ENCODE measurements at places on chromosomes 4 and X. TPM values are rescaled to one million over a fixed set of nuclear protein-coding genes. Genes with fewer than 3 reads are reported as not detected.
A peak's percentile ranks its signal among the peaks of the same experiment; 100 is the strongest.

DNA sequence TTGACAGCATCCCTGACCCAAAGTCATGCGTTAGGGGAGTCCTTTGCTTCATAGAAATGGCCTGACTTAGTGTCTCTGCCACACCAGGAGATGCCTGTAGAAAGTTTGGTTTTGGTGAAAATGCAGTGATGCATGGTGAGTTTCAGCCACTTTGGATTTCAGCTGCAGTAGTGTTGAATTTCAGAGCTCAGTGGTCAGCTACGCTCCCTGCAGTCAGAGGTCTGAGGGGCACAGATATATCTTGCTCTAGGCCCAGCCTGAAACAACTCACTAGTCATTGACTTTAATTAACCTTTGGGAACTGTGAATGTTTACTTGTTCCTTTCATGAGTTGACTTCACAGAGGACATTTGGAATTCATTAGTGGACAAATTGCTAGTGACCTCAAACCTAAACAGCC is 17.5 kb downstream of the RBMX2 start:
- DNase-seq, result no peak

DNA sequence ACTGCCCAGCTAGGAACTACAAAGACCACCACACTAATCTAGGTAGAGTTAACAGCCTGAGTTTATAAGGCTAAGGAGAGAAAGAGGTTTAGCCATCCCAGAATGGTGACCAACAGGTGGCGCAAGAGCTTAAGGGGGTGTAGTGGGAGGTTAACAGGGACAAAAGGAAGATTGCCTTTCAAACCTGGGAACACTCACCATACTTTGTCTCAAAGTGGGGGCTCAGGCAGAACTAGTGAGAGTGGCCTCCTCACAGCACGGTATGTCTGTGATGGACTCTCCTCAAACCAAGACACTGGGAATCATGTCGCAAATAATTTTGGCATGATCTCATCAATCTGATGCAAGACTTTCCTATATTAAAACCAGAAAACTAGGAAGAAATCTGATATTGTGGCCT is 23.4 kb downstream of the CCNI start:
- DNase-seq, result peak; percentile 41

- DNase-seq, result no peak
These were observed 6.5 kb downstream of the FAM199X start for GRCh38 chrX:104172788-104173187.

GRCh38 chr4:82594456-82594855 is 32.7 kb upstream of the TMEM150C start:
- no peak for DNase-seq

DNA sequence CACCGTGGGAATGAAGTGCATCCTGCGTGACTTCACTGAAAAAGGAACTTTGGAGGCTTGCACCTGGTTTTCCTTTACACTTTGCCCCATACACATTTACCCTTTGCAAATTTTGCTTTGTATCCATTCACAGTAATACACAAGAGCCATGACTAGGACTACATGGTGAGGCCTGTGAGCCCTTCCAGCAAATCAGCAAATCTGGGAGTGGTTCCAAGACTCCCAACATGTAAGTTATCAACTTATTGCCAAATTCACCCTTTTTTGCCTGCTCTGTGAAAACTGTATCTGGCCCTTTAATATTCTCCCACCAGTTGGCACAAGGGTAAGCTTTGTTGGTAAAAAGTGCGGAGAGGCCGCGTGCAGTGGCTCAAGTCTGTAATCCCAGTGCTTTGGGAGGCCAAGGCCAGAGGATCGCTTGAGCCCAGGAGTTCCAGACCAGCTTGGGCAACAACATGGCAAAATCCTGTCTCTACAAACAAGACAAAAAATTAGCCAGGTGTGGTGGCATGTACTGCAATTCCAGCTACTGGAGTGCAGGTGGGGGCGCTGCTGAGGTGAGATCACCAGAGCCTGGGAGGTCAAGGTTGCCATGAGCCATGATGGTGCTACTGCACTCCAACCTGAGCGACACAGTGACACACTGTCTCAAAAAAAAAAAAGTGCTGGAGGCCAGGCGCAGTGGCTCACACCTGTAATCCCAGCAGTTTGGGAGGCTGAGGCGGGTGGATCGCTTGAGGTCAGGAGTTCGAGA is 5.0 kb downstream of the PRMT9 start:
- no peak for DNase-seq

The ANK2 gene
- 41.1 TPM for total RNA-seq

GRCh38 chr4:27018076-27018475 is 157.4 kb downstream of the STIM2 start:
- DNase-seq, result no peak

The FABP2 gene
- total RNA-seq, result not detected

The XAGE3 gene
- not detected for total RNA-seq

GRCh38 chrX:107730298-107730655 is 45.3 kb downstream of the TSC22D3 start:
- DNase-seq, result no peak

DNA sequence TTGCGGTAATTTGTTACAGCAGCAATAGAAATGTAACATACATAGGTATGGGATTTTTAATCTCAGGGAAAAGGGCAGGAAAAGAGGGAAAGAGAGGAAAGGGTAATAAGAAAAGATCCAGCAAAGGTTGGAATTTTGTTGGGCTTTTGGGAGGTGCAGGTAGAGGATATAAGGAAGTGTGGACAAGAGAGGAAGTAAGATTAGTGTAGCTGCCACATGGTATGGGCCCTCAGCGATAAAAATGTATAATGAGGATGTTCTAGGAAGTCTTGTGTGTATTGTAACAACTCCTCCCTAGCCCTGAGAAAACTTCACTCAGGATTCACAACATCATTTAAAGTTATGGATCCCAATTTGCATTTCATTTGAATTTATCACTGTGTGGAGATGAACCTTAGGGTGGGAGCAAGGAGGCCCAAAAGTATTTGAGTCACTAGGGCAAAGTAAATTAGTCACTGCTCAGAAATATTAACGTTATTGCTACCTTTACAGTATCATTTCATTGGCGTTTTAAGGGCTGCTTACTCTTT is 2.8 kb upstream of the IL21 start:
- no peak for DNase-seq

The IL21 gene
- not detected for total RNA-seq

The SSX4B gene
- total RNA-seq, result not detected

The PDGFRA gene
- 469 TPM for total RNA-seq

- no peak for DNase-seq
These were observed 38.4 kb upstream of the FAM9B start for GRCh38 chrX:9072281-9072680.

The TSPAN6 gene
- total RNA-seq, result 68.2 TPM

GRCh38 chr4:53520116-53520515 is 71.2 kb downstream of the LNX1 start:
- DNase-seq, result no peak

The PCDH18 gene
- total RNA-seq, result 15.7 TPM

GRCh38 chrX:29471829-29472228 is 743.5 kb upstream of the MAGEB2 start:
- DNase-seq, result no peak

DNA sequence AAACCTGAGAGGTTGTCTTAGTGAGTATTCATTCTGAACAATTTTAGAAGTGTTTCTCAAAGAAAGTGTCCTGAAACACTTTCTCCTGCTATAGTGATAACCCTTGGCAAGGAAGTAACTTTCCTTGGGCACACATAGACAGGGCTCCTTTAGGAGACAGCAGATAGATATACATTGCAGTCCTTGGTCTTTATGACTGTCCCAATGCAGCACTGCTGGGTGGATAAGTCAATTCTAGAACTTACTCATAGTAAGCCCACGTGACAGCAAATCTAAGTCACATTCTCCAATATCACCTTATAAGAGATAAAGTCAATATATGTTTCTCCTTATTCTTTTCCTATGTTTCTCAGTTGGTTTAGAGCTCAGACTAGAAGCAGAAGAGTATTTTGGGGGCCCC is 46.7 kb downstream of the GPRASP3 start:
- no peak for DNase-seq

The PCDH7 gene
- 17.5 TPM for total RNA-seq

The GPC4 gene
- total RNA-seq, result 13.7 TPM

GRCh38 chr4:7276515-7276914 is 84.2 kb downstream of the SORCS2 start:
- DNase-seq, result no peak

DNA sequence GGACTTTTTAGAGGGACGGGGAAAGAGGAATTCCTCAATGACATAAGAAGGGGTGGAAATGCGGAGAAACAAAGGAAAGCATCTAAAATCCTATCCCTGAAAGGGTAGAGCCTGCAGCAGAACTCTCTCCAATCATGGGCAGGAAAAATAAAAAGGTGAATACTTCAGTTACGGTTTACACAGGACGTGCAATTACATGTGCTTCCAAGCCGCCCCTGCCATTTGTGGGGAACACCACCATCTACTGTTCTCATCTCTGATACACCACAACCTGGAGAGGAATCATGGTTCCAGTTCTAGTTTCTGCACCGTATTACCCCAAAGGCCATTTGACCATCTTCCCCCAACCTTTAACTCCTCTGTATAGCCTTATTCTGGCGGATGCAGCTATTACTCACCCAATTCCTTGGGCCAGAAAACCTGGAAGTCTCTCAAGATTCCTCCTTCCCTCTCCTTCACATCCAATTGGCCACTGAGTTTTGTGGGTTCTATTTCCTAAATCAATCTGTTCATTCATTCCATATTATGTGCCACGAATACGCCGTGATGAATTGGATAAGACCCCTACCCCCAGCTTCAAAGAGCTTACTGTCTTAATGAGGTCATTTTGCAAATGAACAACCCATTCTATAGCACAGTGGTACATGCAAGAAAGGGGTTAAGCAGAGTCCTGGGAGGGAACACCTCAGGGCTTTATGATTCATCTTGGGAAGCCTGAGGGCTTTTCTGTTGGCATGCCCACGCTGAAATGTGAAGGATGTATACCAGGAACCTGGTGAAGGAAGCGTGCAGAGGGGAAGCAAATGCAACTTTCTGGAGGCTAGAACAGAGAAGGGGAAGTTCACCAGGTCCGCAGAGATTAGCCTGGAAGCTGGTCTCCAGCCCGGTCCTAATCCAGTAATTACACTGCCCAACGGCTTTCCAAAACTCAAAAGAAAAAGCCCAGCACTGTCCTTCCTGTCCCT is 1.4 kb upstream of the MSL3 start:
- no peak for DNase-seq

- DNase-seq, result no peak
These were observed 924 bp upstream of the ENAM start for GRCh38 chr4:70627620-70628019.

DNA sequence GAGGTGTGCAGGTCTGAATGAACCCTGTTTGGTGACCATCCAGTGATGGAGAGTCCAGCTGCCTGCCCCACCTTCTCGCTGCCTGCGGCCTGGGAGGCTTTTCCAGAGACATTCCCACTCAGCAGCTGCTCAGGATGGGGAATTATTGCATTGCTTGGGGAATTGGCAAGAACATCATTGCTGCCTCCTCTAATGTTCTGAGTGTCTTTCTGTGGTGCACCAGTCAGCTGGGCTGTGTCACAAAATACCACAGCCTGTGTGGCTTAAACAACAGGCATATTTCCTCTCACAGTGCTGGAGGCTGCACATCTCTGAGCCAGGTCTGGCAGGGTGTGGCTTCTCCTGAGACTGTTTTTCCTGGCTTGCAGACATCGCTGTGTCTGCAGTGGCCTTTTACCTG is 86.8 kb upstream of the AFAP1 start:
- DNase-seq, result no peak

- no peak for DNase-seq
These were observed 43.6 kb downstream of the UGT2A3 start for GRCh38 chr4:68907788-68908700.

DNA sequence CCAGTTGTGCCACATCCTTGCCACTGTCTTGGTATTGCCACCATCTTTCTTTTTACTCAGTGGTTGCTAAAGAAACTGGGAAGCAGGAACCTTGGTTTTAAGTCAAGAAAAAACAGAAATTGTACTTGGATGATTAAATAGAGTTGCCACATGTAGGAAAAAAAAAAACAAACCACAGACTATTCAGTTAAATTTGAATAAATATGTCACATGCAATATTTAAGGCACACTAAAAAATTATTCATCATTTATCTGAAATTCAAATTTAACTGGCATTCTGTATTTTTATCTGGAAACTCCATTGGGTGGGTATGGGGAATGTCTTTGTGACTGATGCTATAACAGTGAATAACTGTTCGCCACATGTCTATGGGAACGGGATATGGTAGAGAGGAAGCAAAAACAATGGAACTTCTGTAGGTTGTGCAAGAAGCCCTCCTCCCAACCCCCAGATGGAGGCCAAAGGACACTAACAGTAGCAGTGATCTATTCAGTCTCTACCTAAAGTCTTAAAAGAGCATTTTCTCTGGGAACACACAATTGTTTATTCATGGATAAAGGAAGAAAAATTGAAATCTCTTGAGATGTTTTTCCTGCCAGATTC is 57.0 kb upstream of the PLAC8 start:
- DNase-seq, result no peak
